Mammary microvascular endothelial cell (primary cell): ENCODE measurements at places on chromosomes 3 and 15. TPM values are rescaled to one million over a fixed set of nuclear protein-coding genes. Genes with fewer than 3 reads are reported as not detected.

Gene CCDC13
- not detected in 2 replicates for total RNA-seq

Gene C2CD4A
- total RNA-seq = 0.15 TPM in 1 of 2 replicates, not detected in the other

Gene AMIGO3
- 1.5 TPM in 1 of 2 replicates, not detected in the other for total RNA-seq

Gene SCAANT1
- not detected in 2 replicates for total RNA-seq

Gene LRRN1
- not detected in 2 replicates for total RNA-seq

Gene CLRN1
- not detected in 2 replicates for total RNA-seq

Gene GPR62
- 0.20 TPM in 1 of 2 replicates, not detected in the other for total RNA-seq

Gene CCDC54
- total RNA-seq = not detected in 2 replicates

Gene CPEB1
- not detected in 2 replicates for total RNA-seq

Gene KBTBD8
- total RNA-seq = 2.4 and 4.0 TPM in 2 replicates

Gene TNNC1
- total RNA-seq = not detected in 2 replicates

Gene MNS1
- 1.1 and 1.3 TPM in 2 replicates for total RNA-seq

Gene CPLX3
- not detected in 2 replicates for total RNA-seq

Gene MAGEL2
- total RNA-seq = not detected in 2 replicates

Gene SNTN
- total RNA-seq = not detected in 2 replicates

Gene VGLL3
- 2.5 and 2.7 TPM in 2 replicates for total RNA-seq

Gene PHLDB2
- 67.3 and 68.1 TPM in 2 replicates for total RNA-seq

Gene ADAMTS9
- total RNA-seq = 48.9 and 51.8 TPM in 2 replicates

Gene SI
- not detected in 2 replicates for total RNA-seq

Gene FBXL2
- total RNA-seq = 17.6 and 18.1 TPM in 2 replicates

Gene STOML1
- 13.9 and 18.3 TPM in 2 replicates for total RNA-seq

Gene GPR87
- 0.20 TPM in 1 of 2 replicates, not detected in the other for total RNA-seq

Gene SELENOS
- 66.4 and 69.0 TPM in 2 replicates for total RNA-seq

Gene ROBO2
- 0.13 TPM in 1 of 2 replicates, not detected in the other for total RNA-seq

Gene DUOX1
- not detected in 2 replicates for total RNA-seq

Gene CELSR3
- 0.39 and 0.73 TPM in 2 replicates for total RNA-seq

Gene AP3S2
- 18.3 and 19.1 TPM in 2 replicates for total RNA-seq

Gene HCLS1
- 82.7 and 84.5 TPM in 2 replicates for total RNA-seq

Gene XCR1
- total RNA-seq = not detected in 2 replicates

Gene REC114
- total RNA-seq = not detected in 2 replicates

Gene LINGO1
- under 0.01 and 0.20 TPM in 2 replicates for total RNA-seq

Gene PSMA4
- total RNA-seq = 347 and 364 TPM in 2 replicates

Gene DNAH12
- total RNA-seq = under 0.01 TPM in 2 replicates

Gene FHIT
- 0.27 TPM in 1 of 2 replicates, not detected in the other for total RNA-seq

Gene RBP2
- not detected in 2 replicates for total RNA-seq

Gene AHSG
- not detected in 2 replicates for total RNA-seq

Gene ARGFX
- not detected in 2 replicates for total RNA-seq

Gene CNTN4
- not detected in 2 replicates for total RNA-seq
